Stimulated activated CD4-positive, alpha-beta T cell treated with anti-CD3 and anti-CD28 coated beads, Interleukin-15, amount 100 ng/mL, for 1 hour (primary cell): ENCODE measurements at places on chromosomes 3 and 15.

GRCh38 chr3:68103811-68104210 lies 449.4 kb upstream of the SUCLG2 start:
- no peak for DNase-seq

DNA sequence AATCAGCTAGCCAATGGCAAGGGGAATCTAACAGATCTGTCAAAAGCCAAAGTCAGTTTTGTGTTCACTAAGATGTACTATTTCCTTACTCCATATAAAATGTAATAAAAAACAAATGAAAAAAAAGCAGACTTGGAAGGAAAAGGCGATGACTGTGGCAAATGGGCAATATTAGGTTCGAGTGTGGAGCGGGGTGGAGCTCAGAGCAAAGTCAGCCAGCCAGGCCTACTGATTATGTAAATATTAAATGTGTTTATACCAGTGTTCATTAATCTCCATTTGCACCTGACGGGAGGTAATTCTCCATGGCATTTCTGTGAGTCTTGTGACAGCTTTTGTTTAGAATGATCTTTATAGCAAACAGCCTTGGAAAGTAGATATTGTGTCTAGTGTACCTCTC lies 96.2 kb upstream of the KCNMB2 start:
- DNase-seq, result no peak

- no peak for DNase-seq
Observed at GRCh38 chr3:107218864-107219269, 158.4 kb upstream of the CCDC54 start.

- no peak for DNase-seq
Observed at GRCh38 chr15:88166082-88166993, 90.2 kb downstream of the NTRK3 start.

DNA sequence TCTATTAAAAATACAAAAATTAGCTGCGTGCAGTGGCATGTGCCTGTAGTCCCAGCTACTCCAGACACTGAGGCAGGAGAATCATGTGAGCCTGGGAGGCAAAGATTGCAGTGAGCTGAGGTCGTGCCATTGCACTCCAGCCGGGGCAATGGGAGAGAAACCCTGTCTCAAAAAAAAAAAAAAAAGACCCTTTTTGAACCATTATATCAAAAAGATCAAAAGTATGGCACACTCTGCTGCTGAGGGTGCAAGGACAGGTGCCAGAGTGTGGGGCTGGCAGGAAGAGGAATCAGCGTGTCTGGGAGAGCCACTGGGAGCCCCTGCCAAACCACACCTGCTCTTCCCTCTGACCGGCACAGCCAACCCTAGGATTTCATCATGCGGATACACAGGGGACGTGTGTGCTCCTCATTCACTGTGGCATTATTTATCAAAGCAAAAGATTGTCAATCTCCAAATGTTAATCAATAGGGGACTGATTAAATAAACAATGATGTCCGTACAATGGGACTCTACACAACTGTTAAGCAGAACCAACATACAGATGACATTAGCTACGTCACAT lies 147.3 kb upstream of the TLE3 start:
- DNase-seq, result no peak

GRCh38 chr3:182325213-182325950 lies 467.9 kb upstream of the ATP11B start:
- no peak for DNase-seq

DNA sequence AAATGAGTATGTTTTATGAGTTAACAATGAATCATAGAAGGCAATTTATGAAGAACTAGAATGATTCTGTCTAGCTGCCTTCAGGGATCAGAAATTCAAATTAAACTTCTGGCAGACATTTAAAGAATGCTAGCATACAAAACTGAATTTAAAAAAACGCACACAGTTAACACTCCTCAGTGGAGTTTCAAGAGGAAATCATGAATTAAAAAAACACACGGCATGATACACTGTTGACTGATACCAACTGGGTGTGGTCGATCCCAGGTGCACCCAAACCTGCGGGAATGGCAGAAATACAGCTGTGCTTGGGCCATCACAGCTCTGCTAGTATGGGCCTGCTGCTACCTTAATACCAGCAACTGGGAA lies 526.0 kb downstream of the FOXP1 start:
- DNase-seq, result no peak

DNA sequence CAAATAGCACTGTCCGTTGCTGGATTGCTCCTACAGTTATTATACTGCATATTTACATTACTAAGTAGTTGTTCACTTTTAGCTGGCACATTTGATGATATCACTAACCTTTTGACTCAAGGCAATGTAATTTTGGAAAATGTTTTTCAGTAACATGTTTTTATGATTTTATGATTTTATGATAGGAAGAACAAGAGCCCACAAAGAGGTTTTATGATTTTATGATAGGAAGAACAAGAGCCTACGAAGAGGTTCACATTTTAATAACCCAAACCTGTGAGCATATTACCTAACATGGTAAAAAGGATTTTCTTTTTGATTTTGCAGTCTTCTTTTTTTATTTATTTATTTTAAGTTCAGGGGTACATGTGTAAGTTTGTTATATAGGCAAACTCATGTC lies 172.3 kb upstream of the TPM1 start:
- DNase-seq, result no peak

DNA sequence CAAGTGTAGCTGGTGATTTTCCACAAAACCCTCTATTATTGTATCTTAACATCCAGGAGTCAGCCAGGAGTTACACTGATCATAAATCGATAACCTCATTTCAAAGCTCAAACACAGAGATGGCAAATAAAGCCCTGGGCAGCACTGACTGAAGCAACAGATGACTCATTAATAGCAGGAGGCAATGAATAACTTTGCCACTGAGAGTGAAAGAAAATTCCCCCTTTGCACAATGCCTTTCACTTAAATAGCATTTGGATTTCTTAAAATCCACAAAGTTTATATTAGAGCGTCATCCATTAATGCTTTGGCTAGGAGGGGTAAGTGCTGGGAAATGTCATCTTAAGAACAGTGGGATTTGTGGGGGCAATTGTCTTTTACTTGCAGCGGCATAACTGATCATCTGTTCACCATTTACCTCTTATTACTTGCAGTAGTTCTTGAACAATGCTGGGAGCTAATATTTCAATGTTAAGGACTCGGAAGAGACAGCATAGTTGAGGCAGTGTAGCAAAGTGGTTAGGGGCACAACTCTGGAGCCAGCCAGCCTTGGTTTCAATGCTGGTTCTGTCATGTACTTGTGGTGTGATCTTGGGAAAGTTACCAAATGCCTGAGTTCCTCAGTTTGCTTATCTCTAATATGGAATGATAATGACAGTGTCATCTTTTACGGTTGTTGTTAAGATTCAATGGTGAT lies 630.4 kb upstream of the TBL1XR1 start:
- DNase-seq, result no peak

DNA sequence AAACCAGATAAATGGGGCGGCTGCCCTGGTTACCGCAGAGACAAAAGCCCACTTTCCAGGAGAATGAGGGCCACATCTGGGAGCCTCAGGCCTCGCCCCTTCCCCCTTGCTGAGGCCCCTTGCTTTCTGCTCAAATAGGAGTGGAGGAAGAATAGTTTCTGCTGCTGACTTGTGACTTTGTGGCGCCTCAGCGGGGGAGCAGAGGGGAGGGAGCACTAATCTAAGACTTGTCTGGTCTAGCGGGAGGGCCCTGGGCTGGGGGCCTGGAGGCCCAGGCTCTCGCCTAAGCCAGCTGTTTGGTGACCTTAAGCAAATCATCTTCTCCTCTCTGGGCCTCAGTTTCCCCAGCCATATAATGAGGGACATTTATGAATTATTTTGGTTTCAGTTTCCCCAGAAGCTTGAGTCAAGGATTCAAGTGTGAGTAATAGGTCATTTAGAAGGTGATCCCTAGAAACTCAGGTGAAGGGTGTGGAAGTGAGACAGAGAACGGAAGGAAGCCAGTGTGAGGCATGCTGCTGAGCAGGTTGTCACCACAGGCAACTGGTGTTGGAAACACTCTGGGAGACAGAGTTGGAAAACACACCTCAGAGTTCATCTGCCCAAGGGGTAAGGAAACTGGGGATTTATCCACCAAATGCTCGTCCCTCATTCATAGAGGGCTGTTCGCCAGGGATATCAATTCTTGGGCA lies 25.9 kb upstream of the SMAD3 start:
- DNase-seq, result no peak

- no peak for DNase-seq
Observed at GRCh38 chr15:90845201-90845949, 23.0 kb upstream of the FURIN start.

- no peak for DNase-seq
Observed at GRCh38 chr3:45553469-45553974, 41.0 kb upstream of the LIMD1 start.

DNA sequence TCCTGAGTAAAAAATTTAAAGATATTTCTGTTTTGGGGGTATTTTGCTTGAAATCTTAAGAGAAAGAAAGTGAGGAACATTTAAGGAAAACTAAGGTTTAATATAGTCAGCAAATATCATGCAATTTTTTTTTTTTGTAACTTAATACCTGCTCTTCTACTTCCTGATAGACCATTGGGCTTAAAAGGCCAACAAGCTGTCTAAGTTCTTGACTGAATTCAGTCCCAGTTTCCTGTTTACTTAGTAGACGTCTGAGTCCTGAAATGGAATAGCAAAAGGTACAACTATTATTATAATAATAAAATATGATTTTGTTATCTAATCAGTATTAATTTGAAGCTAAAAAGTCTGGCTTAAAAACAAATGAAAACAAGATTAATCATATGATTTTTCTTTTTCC lies 37.9 kb downstream of the IQCB1 start:
- DNase-seq, result no peak

GRCh38 chr3:61239871-61240270 lies 11.4 kb downstream of the FHIT start:
- no peak for DNase-seq

DNA sequence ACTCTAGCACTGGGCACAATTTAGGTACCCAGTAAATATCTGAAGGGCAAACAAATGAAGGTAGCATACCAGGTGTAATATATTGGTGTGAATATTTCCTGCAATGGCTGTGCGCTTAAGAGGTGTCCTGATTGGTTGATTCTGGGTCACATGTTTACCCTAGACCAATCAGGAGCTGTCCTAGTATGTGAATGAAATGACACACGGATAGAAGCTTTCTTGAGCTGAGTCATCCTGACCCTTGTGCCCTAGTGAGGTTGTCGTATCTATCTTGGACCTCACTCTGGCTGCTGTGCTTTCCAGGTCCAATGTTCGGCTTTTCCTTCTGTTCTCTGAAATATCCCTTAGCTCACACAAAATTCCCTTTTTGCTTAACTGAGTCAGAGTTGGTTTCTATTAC lies 58.1 kb upstream of the FOXP1 start:
- DNase-seq, result no peak

DNA sequence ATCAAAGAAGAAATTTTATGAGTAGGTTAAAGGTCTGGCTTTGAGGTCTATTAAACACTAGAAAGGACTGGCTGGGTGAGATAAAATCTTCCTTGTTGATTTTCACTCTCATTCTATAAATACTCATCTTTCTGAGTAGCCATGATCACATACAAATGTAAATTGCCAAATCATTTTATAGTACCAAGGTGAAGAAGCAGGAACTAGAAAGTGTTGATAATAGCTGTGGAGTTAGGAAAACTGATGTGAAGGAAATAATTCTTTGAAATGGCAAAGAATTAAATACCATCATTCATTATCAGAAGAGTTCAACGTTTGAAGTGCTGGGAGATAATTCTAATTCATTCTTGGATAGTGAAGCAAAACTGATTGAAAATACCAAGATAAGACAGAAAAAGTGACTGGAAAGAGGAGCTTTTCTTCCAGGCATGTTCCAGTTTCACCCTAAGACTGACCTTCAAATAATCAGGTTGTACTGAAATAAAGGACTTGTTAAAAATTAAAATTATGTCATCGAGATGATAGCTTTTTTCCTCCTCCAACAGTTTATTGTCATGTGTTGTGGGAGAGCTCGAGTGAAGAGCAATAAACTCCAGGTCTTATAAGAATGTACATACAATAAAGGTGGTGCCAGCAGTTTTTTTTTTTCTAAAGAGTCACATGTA lies 17.4 kb downstream of the THBS1 start:
- no peak for DNase-seq

GRCh38 chr3:127848131-127849129 lies 26.1 kb upstream of the MGLL start:
- DNase-seq, result no peak

DNA sequence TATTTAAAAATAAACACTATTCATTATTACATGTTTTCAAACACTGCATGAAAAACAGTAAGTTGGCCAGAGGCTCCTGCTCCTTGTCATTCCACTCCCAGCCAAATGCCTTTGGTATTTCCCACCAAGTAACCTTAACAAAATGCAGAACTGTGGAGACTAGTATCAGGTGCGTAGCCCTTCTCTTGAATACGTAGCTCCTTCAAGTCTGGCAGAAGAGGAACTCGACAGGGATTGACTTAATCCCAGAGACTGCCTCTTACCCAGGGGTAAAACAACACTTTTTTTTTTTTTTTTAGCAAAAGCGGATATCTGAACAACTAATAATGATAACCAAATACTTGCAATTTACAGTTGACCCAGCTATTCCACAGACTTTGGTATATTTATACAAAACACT lies 738 bp downstream of the COMMD2 start:
- no peak for DNase-seq
